ENCODE measurements at places on chromosomes 11 and 22.

- no peak for DNase-seq
Measured at GRCh38 chr22:45271667-45272201, 13.0 kb upstream of the UPK3A start.

- no peak for DNase-seq
Measured at GRCh38 chr11:62547691-62548281, 1.2 kb upstream of the AHNAK start.

- no peak for DNase-seq
Measured at GRCh38 chr22:25070956-25071355, 118.4 kb downstream of the KIAA1671 start.

- DNase-seq: no peak
Measured at GRCh38 chr11:120432056-120433018, 79.2 kb upstream of the GRIK4 start.

DNA sequence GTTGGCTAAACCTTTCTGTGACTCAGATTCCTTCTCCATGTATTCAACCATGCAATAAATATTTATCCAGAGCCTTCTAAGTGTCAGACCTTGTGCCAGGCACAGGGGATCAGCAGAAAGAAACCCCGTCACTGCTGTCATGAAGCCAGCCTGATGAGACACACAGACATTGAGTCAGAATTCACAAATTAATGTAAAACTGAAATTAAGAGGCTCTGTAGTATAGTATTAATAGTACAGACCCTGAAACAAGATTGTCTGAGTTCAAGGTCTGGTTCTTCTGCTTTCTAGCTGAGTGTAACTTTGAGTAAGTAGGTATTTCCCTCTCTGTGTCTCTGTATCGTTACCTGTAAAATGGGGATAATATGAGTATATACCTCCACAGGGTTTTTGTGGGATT is 46.9 kb downstream of the ME3 start:
- DNase-seq: no peak

- no peak for DNase-seq
Measured at GRCh38 chr11:105220121-105220520, 80.6 kb upstream of the CARD18 start.

DNA sequence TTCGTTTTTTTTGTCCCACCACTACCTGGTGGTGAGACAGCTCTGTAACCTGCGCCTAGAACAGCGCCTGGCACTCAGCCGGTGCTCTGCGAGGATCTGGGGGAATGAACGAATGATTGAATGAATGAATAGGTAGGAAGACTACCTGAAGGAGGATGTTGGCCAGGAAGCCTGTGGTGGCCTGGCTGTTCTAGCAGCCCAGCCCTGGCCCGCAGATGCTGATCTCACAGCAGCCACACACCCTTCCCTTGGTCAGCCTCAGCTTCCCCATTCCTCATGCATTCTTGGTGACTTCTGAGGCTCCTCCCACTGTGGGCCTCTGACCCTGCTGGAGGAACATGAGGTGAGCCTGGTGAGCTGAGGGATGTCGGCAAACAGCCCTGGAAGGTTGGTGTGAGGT is 3.7 kb downstream of the TRPM5 start:
- DNase-seq: no peak

DNA sequence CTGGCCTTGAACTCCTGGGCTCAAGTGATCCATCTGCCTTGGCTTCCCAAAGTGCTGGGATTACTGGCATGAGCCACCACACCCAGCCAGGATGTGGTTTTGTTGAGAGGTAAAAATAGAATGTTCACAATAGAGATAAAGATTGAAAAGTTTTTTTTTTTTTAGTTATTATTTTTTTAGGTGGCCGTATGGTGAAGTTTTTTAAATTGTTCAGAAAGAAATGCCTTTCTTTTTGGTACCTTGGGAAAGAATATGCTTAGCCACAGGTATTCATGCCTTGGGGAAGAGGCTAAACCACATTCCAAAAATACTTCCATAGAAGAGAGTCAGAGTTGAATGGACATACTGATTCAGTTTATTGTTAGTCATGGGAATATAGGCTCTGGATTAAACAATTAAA is 143.4 kb downstream of the C11orf91 start:
- DNase-seq: no peak

DNA sequence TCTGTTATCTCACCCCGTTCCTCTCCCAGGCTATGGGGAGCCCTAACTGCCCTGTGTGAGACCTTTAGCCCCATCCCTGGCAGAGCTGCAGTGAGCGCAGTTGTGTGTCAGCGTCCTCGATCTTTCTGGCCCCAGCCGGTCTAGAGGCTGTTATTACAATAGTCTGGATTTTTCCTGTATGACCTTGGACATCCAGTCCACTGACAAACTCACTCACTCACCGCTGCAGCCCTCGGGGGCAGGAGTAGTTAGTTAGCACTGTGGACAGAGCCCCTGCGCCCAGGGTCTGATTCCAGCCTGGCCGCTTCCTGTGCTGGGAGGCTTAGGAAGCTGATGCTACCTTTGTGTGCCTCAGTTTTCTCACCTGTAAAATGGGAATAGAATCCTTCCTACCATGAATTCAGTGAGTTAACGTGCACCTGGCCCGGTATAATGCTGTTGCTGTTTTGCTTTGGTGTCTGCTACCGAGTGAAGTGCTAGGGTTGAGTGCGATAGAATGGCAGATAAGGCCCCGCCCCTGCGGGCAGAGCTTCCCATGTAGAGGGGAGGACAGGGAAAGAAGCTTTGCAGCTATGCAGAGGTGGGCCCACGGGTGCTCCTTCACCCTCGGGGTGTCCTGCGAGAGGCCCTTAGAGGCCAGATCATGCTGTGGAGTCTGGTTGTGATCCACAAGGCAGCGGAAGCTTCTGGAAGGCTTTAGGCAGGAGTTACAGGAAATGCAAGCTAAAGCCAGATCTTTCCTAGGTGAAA is 3.0 kb downstream of the LRP5 start:
- no peak for DNase-seq

DNA sequence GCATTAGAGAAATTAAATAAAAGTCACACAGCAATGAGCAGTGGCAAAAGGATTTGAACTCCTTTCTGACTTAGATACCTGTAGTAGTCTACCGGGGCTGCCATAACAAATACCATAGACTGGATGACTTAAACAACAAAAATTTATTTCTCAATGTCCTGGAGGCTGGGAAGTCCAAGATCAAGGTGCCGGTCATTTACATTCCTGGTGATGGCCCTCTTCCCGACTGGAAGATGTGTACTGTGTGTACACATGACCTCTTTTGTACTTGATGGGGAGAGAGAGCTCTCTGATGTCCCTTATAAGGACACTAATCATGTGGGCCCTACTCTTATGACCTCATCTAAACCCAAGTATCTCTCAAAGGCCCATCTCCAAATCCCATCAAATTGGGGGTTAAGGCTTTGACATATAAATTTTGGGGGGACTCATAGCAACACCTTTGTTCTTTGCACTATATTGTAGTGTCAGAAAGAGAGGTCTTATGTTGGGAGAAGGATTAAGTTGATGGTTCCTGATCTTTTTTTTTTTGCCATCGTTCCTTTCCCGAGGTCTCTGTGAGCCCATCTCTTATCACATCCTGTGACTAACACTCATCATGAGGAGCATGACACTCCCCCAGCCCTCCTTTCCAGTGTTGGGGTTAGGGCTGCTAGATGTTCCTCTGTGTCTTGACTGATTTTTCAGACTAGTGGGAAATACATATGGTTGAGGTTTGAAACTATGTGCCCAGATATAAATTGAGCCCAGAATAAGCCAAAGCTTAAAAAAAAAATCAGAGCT is 104.3 kb downstream of the TRAF6 start:
- DNase-seq: no peak

GRCh38 chr22:22666307-22667091 is 22.1 kb downstream of the GGTLC2 start:
- DNase-seq: peak; percentile 4

- no peak for DNase-seq
Measured at GRCh38 chr11:69385144-69385820, 91.3 kb downstream of the MYEOV start.

- DNase-seq: no peak
Measured at GRCh38 chr11:73270855-73271477, 1.2 kb upstream of the P2RY6 start.

GRCh38 chr22:36359470-36359996 is 28.2 kb downstream of the MYH9 start:
- DNase-seq: no peak

- no peak for DNase-seq
Measured at GRCh38 chr11:134818516-134818915, 406.5 kb upstream of the B3GAT1 start.

DNA sequence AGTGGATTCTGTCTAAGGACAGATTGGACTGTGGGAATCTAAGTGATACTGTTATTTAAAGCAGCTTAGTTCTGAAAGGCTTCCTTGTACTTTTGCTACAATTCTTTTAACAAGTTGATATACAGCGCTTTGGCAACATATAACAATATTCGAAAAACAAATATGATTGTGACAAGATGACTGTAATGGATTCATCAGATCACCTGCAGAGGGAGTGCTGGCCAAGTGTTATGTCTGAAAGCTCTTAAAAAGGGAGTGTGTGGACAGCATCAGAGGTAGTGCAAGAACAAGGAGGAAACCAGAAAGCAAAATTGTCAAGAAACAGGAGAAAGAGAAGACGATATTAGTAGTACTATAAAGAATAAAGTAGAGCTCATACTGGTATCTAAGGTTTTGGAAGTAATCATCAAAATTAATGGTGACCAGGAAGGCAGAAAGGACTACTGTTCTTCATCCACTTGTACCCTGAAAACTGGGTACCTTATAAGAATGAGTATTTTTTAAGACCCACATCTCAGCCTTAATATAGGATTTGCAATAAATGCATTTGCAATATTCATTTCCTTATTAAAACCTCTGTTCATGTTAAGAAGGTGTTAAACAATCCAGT is 1112.0 kb upstream of the CCDC90B start:
- DNase-seq: no peak

DNA sequence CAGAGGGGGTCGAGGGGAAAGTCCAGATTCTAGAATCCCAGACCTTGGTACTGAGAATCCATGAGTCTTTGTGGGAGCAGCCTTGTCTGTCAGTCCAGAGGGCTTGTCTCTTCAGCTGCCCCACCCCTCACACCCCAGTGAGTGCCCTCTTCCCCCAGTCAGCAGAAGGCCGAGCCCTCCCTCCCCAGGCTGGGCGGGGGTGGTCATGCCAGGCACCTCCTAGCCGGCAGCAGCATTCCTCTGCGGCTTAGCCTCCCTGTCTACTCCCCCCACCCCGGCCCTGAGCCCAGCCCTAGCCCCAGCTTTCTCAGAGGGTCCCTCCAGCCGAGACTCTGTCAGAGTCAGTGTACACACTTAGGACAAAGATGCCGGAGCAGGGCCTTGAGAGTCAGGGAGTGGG is 4.6 kb downstream of the SOX10 start:
- no peak for DNase-seq

DNA sequence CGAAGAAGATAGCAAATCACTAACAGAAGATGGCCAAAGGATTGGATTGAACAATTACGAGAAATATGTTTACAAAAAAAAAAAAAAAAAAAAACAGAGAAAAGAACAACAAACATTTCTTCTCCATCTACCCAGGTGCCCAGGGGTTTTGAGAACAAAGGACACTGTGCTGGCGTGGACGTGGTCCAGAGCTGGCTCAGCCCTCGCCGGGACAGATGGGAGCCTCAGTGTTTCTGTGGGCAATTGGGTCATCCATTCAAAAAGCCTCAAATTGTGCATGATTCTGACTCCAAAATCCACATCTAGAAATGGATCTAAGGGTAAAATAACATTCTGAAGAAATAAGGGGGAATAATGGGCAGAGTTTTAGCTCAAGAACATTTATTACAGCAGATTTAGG is 63.1 kb downstream of the DHCR7 start:
- no peak for DNase-seq

- DNase-seq: no peak
Measured at GRCh38 chr11:70694371-70694770, 296.0 kb downstream of the CTTN start.

- DNase-seq: no peak
Measured at GRCh38 chr11:17673951-17674350, 45.4 kb upstream of the MYOD1 start.

DNA sequence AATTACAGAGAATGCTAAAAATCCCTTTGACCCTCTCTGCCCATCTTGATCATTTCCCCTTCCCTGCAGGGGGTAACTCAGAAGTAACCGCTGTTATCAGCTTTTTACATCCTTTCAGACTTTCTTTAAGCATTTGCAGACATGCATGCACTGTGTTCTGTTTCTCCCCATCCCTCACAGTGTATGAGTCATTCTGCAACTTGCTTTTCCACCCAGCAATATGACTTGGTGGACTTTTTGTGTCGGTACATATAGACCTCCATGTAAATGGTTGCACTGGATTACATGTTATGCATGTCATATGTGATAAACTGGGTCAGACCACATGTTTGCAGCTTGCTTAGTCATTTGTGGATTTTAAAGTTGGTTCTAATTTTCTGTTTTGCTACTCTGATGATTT is 87.7 kb upstream of the NECTIN1 start:
- no peak for DNase-seq
